ENCODE measurements at places on chromosomes 16 and 17.

- DNase-seq = peak; percentile 26
These were observed 18.9 kb upstream of the P2RX1 start for GRCh38 chr17:3935140-3935542.

GRCh38 chr16:6252541-6252940, 1080.1 kb upstream of the RBFOX1 start:
- no peak for DNase-seq

GRCh38 chr16:84552135-84552534, 47.7 kb upstream of the MEAK7 start:
- no peak for DNase-seq

GRCh38 chr17:5823219-5823618, 238.9 kb upstream of the NLRP1 start:
- no peak for DNase-seq

DNA sequence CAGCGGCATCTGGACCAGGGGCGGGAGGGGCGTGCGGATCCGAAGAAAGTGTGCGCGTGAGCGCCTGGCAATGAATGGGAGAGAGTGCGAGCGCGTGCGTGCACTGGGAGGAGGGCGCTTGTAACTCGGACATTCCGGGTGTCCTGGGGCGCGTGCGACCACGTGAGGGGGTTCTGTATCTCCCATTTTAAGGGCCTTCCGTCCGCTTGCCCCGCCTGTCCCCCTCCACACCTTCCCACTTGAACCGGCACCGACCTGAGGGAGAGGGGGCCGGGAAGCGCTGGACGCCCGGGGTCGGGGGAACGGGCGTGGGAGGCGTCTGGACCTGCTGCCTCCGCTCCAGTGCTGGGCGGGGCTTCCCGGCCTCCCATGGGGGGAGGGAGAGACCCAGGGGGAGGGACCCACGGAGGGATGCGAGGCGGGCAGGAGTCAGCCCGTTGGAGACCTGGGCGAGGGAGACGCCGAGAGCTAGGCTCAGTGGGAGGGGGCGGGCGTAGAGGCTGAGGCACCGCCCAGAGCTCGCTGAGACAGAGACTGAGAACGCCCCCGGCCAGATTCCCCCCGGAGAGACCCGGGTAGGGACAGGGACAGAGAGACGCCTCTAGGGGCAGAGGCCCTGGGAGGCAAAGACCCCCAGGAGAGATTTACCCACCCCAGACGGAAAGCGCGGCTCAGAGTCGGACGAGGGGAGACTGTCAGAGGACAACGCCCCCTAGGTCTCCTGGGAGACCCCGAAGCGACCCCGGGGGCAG, at the start of gene KREMEN2:
KREMEN2 (plus strand) TSS at position 553 of the 752 bp plus-strand sequence. CDS start 246 bp downstream, outside the sequence.
- DNase-seq = no peak

DNA sequence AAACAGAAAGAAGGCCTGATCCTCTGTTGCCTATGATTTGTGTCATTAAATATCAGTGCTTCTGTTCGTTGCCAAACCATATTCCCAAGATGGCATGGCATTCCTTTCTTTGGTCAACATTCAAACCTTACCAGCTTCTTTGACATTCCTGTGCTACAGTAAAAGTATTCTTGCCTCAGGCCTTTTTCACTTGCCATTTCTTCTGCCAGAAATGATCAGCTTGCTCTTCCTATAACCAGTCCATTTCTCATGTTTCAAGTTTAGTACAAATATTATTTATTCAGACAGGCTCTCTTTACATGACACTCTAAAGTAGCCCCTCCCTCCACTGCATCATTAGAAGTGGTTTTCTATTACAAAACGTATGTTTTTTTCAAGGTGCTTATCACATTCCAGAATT, 278.3 kb downstream of the KCNJ2 start:
- DNase-seq = no peak

DNA sequence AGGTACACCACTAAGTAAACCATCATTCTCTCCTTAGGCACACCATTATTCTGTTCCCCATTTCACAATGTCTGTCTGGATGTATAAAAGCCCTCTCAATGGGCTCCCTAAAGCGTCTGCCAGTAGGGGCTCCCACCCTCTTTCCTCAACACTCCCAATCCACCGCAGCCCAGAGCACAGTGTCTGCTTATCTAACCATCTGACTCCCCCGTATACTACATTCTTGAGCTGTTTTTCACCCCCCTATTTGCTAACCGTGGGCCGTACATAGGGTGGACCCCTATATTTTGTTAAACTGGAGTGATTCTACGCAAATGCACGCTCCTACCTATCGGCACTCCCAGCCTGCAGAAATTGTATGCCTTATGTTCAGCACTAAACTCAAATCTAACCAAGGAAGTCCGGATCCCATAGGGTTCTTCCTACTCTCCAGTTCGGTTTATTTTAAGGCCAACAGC, 685 bp upstream of the PSMD3 start:
- no peak for DNase-seq

GRCh38 chr16:56436258-56436657, 10.9 kb upstream of the AMFR start:
- no peak for DNase-seq

DNA sequence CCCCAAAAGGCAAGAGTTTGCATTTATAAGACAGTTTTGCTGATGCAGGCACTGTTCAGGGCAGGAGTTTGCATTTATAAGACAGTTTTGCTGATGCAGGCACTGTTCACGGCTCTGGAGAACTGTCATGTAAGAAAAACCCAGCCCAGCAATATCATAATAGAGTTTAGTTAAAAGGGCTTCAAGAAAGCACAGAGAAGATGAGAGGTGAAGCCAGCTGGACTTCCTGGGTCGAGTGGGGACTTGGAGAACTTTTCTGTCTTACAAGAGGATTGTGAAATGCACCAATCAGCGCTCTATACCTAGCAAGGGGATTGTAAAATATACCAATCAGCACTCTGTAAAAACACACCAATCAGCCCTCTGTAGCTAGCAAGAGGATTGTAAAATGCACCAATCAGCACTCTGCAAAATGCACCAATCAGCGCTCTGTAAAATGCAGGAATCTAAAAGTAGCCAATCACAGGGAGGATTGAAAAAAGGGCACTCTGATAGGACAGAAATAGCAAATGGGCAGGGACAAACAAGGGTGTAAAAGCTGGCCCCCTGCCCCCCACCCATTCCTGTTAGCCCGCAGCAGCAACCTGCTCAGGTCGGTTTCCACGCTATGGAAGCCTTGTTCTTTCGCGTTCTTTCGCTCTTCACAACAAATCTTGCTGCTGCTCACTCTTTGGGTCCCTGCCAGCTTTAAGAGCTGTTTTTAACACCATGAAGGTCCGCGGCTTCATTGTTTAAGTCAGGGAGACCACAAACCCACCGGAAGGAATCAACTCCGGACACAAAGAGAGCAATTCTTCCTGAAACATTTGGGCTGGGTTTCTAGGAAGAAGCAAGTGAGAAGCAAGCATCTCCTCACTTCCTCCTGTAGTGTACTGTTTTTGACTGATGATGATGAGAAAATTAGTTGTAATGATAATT, 1.8 kb upstream of the CBX1 start:
- no peak for DNase-seq

GRCh38 chr16:22321340-22322001, 24.3 kb downstream of the POLR3E start:
- peak; percentile 26 for DNase-seq

DNA sequence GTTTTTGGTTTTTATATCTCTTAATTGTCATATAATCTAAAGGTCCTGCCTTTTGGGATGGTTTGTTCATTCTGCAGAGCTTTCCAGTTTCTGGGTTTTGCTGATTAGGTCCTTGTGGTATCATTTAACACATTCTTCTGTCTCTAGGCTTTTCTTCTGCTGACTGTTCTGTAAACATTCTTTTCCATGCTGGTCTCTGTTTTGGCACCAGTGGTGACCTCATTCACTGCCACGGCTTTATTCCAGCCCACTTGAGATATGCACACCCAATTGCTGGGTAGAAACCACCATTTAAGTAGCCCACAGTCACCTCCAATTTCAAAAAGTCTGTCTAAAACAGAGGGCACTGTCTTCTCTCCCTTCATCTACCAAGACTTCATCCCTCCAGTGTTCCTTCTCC, 31.1 kb upstream of the COX10 start:
- no peak for DNase-seq

DNA sequence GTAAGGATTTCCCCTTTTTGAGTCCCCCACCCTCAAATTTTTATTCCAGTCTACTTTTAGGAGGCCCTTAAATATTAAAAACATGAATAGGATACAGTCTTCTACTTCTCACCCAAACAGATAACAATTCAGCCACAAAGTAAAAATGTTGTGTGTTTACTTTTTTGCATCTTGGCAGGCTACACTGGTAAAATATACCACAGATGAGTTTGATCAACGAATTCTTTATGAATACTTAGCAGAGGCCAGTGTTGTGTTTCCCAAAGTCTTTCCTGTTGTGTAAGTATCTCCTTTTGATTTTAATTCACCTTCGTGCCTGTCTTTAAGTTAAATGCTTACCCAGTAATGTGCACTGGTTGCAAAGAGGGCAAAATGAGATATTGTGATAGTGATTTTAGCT, 34.4 kb upstream of the RAB11FIP4 start:
- DNase-seq = no peak

DNA sequence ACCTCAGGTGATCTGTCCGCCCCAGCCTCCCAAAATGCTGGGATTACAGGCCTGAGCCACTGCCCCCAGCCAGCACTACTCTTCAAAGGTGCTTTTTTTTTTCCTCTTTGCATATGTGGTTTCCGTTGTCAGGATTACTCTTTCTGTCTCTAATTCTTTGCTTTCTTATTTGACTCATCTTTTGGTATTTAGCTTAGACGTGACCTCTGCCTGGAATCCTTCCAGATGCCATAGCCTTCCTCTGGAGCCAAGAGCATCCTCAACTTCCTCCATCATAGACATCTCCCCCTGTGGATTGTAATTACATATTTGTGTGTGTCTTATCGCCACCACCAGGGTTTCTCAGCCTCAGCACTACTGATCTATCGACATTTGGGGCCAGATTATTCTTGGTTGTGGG, 84.4 kb upstream of the XYLT1 start:
- peak; percentile 61 for DNase-seq

Measured in skeletal muscle cell (primary cell).